ENCODE measurements at places on chromosomes 4 and X. TPM values are rescaled to one million over a fixed set of nuclear protein-coding genes. Genes with fewer than 3 reads are reported as not detected.

SH2D1A gene
- not detected for total RNA-seq

IL2 gene
- total RNA-seq, result not detected

CTAG2 gene
- total RNA-seq, result not detected

ARHGEF9 gene
- total RNA-seq, result 34.7 TPM

CLNK gene
- total RNA-seq, result not detected

KLKB1 gene
- 1.2 TPM for total RNA-seq

WDR44 gene
- total RNA-seq, result 12.0 TPM

PTTG2 gene
- 0.67 TPM for total RNA-seq

STATH gene
- not detected for total RNA-seq

ADH7 gene
- total RNA-seq, result not detected

DUX4 gene
- total RNA-seq, result not detected

FGF13 gene
- total RNA-seq, result 0.43 TPM

PTPN13 gene
- total RNA-seq, result 3.1 TPM

PWWP3B gene
- total RNA-seq, result 9.2 TPM
